T-helper 17 cell (primary cell): ENCODE measurements at places on chromosomes 12 and 14.

- peaks cover 13% of the 10 kb centered on the region for H3K4me1 ChIP-seq
- no peak overlapping the region for H3K4me3 ChIP-seq
- H3K27ac ChIP-seq, result no peak overlapping the region
- no peaks in the 10 kb centered on the region for H3K36me3 ChIP-seq
Observed at GRCh38 chr14:104673481-104673880, 15.9 kb upstream of the INF2 start.

GRCh38 chr12:68617160-68617926, 6.6 kb downstream of the RAP1B start:
- peak overlapping the region; percentile 31 for H3K4me3 ChIP-seq
- peaks cover 57% of the 10 kb centered on the region for H3K4me1 ChIP-seq
- no peaks in the 10 kb centered on the region for H3K36me3 ChIP-seq
- no peaks in the 10 kb centered on the region for H3K27me3 ChIP-seq

- no peak overlapping the region for H3K27ac ChIP-seq
- peaks cover 5% of the 10 kb centered on the region for H3K27me3 ChIP-seq
- no peaks in the 10 kb centered on the region for H3K4me1 ChIP-seq
- no peak overlapping the region for H3K4me3 ChIP-seq
- DNase-seq, result no peak
Observed at GRCh38 chr14:78997811-78998210, 827.6 kb downstream of the NRXN3 start.

DNA sequence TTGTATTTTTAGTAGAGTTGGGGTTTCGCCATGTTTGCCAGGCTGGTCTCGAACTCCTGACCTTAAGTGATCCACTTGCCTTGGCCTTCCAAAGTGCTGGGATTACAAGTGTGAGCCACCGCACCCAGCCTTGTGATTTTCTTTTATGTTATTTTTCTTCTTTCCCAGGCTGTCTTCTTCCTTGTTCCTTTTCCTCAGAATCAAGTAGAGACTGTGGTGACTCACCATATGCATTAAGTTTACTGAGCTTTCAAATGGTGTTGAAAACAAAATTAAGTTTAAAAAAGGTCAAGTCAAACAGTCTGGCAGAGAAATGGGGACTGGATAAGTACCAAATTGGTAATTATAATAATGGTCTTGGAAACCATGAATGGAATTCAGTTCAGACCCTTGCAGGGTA, 5.7 kb downstream of the ARPC3 start:
- peak overlapping the region; percentile 57 for H3K27ac ChIP-seq
- H3K4me3 ChIP-seq, result no peak overlapping the region
- no peak for DNase-seq
- no peaks in the 10 kb centered on the region for H3K36me3 ChIP-seq
- no peaks in the 10 kb centered on the region for H3K27me3 ChIP-seq

- H3K27ac ChIP-seq, result no peak overlapping the region
- H3K36me3 ChIP-seq, result no peaks in the 10 kb centered on the region
- no peak overlapping the region for H3K4me3 ChIP-seq
- no peaks in the 10 kb centered on the region for H3K4me1 ChIP-seq
- DNase-seq, result no peak
- H3K27me3 ChIP-seq, result no peaks in the 10 kb centered on the region
Observed at GRCh38 chr12:75103822-75104221, 105.8 kb downstream of the KCNC2 start.

- H3K4me3 ChIP-seq, result no peak overlapping the region
- DNase-seq, result no peak
- H3K27ac ChIP-seq, result no peak overlapping the region
- no peaks in the 10 kb centered on the region for H3K27me3 ChIP-seq
- peaks cover 20% of the 10 kb centered on the region for H3K36me3 ChIP-seq
Observed at GRCh38 chr12:94326727-94327126, 132.9 kb downstream of the CEP83 start.

GRCh38 chr14:70624972-70625371, 16.7 kb upstream of the TTC9 start:
- no peaks in the 10 kb centered on the region for H3K27me3 ChIP-seq
- H3K27ac ChIP-seq, result no peak overlapping the region
- peaks cover 8% of the 10 kb centered on the region for H3K4me1 ChIP-seq

DNA sequence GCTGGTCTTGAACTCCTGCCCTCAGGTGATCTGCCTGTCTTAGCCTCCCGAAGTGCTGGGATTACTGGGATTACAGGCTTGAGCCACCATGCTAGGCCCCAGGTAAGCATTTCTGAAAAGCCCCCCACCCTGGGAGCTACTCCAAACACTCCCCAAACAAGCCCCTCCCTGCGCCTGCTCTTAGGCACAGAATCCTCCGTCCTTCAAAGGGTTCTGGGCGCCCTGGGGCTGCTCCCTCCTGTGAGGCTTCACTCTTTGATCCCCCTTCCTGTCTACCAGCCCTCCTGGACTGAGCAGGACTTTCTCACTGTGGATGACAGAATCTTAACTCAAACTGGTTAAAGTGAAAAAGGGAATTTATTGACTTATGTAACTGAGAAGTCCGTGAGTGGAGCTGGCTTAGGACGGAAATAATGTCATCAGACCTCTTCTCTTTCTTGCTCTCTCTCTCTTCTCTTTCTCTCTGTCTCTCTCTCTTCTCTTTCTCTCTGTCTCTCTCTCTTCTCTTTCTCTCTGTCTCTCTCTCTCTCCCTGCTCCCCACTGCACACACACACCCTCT, 66.9 kb upstream of the CLMN start:
- no peak overlapping the region for H3K4me3 ChIP-seq
- H3K27ac ChIP-seq, result no peak overlapping the region
- H3K4me1 ChIP-seq, result no peaks in the 10 kb centered on the region
- peaks cover 3% of the 10 kb centered on the region for H3K36me3 ChIP-seq
- DNase-seq, result no peak

DNA sequence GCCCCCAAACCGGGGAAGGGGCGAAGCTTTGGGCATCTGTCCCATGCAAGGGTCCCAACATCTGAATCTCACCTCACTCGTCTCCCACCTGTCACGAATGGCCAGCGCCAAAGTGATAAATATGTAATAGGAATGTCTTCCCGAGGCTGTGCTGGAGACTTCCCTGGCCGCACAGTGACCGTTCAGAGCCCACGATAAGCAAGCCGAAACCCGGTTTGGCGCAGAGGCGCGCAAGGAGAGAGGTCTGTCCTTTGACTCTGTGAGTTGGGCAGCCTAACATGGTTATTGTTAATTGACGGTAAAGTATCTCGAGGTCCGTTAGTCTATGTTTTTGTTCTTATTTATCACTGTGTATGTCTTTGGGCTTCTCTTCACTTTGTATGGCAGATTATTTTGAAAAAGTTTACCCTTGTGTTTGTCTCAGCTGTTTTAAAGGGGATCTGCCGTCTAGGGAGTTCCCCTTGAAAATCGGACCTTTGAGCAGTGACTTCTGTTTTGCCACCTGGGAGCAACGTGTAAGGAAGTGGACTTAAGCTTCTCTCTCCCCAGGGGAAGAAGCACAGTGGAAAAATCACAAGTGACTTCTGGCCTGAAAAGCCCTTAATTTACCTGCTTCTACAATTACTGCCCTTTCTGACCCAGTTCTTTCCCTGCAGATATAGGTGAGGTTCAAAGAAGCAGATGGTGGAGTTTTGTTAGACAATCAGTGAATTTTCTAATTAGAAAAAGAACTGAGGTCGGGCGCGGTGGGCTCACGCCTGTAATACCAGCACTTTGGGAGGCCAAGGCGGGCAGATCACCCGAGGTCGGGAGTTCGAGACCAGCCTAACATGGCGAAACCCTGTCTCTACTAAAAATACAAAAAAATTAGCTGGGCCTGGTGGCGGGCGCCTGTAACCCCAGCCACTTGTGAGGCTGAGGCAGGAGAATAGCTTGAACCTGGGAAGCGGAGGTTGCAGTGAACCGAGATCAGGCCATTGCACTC, 1.1 kb upstream of the TM9SF1 start:
- peaks cover 37% of the 10 kb centered on the region for H3K4me1 ChIP-seq
- no peak for DNase-seq
- peaks cover 3% of the 10 kb centered on the region for H3K36me3 ChIP-seq
- H3K27me3 ChIP-seq, result no peaks in the 10 kb centered on the region

DNA sequence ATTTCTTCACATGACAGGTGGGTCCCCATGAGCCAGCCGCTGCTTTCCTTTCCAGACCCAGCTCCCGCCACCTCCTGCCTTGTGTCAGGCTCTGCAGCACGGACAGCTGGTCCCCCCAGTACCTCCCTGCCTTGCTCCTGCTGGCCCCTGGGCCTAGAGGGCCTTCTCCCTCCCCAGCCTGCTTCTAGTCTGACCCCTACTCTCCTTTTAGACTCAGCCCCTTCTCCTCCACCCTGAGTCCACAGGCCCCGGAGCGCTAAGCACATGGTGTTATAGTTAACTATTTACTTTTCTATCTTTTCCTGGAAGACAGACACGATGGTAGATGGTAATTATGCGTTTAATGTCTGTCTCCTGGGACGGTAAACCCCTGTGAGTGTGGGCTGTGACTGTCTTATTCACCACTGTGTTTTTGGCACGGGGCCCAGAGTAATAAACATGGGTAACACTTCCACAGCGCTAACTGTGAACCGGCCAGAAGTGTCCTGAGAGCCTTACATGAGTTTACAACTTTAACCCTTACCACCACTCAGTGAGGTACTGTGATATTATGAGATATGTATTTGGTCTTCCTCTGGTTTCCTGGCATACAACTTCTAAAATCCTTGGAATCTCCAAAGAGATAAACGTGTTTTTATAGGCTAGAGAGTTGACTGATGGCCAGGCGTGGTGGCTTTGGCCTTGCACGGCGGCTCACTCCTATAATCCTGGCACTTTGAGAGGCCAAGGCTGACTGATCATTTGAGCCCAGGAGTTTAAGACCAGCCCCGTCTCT, 41.2 kb downstream of the DGLUCY start:
- no peaks in the 10 kb centered on the region for H3K27me3 ChIP-seq
- H3K4me3 ChIP-seq, result no peak overlapping the region
- peaks cover 12% of the 10 kb centered on the region for H3K4me1 ChIP-seq
- peak overlapping the region; percentile 21 for H3K27ac ChIP-seq

DNA sequence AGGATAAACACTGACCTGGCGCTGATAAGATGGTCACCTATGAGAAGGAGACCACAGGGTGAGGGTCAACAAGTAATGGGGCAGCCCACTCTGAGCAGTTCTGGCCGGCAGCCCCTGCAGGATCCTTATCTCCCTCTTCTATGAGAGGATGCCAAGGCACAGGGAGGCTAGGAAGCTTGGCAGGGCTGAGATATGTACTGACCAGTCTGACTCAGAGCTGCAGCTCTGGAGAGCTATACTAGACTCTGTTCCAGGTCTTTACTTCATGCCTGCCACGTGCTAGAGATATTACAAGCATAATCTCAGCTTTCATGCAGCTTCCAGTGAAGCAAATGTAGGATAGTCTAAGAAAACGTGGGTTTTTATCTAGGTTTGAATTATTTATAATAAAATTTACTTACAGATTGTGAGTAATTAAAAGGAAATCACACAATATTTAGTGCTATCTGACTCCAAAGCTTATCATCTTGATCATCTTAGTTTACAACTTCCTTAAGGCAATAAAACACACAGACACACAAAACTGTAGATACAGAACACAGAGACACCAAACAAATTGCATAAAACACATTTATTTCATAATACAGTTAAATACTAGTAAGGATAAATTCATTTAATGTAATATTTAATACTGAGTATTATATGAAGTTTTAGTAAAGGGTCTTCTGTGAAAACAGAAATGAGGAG, 32.3 kb downstream of the GIT2 start:
- peaks cover 27% of the 10 kb centered on the region for H3K4me1 ChIP-seq
- no peaks in the 10 kb centered on the region for H3K27me3 ChIP-seq
- peak overlapping the region; percentile 67 for H3K27ac ChIP-seq
- H3K36me3 ChIP-seq, result peaks cover 4% of the 10 kb centered on the region
- DNase-seq, result no peak

- H3K27ac ChIP-seq, result no peak overlapping the region
- peaks cover 76% of the 10 kb centered on the region for H3K27me3 ChIP-seq
- H3K4me3 ChIP-seq, result no peak overlapping the region
- peaks cover 3% of the 10 kb centered on the region for H3K36me3 ChIP-seq
- peaks cover 3% of the 10 kb centered on the region for H3K4me1 ChIP-seq
- no peak for DNase-seq
Observed at GRCh38 chr12:2627835-2628191, 167.0 kb upstream of the FKBP4 start.
